ENCODE measurements at places on chromosomes 13 and 19.

GRCh38 chr13:82627183-82627582 lies 1255.1 kb downstream of the SLITRK1 start:
- DNase-seq = no peak

GRCh38 chr13:42553098-42554046 lies 20.6 kb upstream of the TNFSF11 start:
- DNase-seq = no peak

DNA sequence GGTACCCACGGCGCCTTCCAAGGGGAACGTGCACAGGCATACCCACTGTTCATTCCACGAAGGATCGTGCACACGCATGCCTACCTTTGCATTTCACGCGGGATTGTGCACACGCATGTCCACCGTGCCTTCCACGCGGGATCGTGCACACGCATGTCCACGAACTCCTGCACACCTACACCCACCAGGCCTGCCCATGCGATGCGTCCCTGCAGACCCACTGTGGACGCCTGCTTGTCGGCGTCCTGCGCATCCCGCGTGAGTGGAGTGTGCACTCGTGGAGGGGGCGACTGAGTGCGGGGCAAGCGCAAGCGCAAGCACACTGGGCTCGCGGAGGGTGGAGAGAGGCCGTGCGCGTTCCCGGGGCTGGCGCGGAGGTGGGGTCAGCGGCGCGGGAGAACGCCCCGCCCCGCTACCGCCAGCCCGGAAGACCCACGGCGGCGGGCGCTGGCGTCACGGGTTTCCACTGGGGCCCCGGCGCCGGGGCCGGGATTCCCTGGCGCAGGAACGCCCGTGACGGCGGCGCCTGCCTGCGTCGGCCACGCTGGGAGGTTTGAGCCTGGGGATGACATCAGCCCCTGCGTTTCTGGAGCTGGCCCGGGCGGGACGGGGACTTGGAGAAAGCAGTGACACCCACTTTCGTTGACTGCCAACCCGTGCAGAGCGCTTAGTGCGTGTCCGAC lies 18.7 kb downstream of the GADD45B start:
- peak; percentile 45 for DNase-seq

DNA sequence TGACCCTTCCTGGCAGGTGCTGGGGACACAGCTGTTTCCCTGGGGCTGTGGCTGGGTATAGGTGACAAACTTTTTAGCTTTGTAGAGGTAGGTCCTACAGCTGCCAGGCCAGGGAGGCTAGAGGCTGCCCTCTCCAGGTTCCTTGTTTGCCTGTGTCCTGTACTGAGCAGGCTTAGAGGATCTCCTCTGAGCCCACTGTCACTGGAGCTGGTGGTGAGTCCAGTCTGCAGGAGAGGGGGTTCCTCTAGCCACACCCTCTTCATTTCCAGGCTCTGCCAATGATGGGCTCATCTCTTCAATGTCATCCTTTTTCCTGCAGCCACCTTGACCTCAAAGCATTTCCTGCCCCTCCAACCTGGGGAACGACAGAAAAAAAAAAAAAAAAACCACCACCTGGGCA lies 12.6 kb upstream of the RAB11B start:
- DNase-seq = no peak

GRCh38 chr19:42111811-42112210 lies 20.4 kb downstream of the POU2F2 start:
- DNase-seq = no peak

DNA sequence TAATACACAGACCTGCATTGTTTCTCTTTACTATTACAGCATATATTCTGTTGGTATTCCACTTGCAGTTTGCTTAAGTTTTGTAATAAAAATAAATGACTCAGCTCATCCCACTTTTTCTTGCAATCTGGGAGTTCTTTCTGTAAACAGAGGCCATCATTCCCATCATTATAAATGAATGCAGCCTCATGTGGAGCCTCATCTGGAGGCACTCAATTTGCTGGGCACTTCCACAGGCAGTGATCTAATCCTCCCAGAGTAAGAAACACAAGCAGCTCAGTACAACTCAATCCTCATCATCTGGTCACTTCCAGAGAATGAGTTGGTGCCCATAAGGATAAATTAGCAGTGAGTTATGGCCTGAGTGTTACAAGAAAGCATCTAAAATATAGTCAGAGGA lies 2801.9 kb downstream of the PCDH9 start:
- no peak for DNase-seq

DNA sequence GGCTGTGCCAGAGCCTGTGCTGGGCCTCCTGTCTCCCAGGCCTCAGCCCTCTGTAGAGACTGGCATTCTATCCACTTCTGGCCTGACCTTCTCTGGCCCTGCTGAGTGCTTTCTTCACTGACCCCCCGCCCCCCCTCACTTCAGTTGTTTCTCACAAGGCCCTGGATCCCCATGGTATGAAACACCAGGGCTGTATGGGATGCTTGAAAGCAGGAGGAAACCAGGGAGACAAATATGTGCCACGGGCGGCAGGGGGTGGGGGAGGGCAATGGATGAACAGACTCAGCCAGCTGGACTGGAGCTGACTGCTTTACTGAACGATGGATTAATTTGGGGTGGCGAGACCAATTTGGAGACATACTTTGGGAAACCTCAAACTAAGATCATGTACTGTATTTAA lies 14.0 kb downstream of the IRGC start:
- DNase-seq = no peak
